HFFc6 (cell line): ENCODE measurements at places on chromosomes 2 and 18.
A peak's percentile ranks its signal among the peaks of the same experiment; 100 is the strongest.

DNA sequence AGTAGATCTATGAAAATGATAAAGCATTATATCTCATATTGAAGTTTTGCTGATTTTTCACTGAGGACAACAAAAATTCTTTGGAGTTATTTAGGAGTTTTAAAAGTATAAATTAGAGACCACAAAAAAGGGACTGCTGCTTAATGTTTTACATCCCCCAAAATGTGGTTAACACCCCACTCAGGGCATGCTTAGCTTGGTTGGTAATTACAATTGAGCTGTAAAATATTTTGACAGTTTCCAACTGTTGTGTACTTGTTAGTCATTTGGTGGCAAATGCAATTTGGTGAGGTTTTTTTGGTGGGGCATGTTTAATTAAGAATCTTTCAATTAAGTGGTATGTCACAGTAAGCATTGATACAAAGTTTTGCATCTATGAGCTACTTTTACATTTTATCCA lies 137.3 kb upstream of the OTX1 start:
- DNase-seq: no peak

DNA sequence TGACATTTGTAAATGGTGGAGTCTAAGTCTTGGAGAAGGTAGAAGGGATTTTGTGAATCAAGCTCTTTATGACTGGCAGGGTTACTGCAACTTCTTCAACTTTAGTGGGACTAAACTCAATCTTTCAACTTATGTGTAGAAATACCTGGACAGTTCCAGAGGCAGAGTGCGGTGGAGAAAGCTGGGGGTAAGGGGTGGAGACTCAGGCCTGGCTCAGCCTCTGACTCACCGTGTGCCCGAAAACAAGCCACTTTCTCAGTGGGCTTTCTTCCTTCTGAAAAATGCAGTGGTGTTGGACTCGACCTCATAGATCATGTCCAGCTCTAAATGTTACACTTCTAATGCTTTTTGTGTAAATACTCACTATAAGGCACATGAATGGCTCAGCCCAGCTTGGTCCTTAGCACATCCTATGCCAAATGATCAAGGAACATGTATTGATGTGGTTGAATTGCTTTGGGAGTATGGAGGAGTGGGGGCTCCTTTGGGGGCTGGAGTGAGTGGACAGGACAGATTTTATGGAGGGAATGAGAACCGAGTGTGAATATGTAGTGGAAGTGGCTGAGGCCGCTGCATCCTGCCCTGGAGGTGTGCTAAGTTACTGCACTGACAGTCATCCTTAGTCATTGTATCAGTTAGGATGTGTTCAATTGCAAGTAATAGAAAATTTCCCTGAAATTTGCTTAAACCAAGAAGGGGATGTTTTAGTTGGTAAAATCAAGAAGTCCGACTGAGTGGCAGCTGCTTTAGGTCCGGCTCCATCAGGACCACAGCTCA lies 32.2 kb upstream of the IGFBP5 start:
- no peak for DNase-seq

DNA sequence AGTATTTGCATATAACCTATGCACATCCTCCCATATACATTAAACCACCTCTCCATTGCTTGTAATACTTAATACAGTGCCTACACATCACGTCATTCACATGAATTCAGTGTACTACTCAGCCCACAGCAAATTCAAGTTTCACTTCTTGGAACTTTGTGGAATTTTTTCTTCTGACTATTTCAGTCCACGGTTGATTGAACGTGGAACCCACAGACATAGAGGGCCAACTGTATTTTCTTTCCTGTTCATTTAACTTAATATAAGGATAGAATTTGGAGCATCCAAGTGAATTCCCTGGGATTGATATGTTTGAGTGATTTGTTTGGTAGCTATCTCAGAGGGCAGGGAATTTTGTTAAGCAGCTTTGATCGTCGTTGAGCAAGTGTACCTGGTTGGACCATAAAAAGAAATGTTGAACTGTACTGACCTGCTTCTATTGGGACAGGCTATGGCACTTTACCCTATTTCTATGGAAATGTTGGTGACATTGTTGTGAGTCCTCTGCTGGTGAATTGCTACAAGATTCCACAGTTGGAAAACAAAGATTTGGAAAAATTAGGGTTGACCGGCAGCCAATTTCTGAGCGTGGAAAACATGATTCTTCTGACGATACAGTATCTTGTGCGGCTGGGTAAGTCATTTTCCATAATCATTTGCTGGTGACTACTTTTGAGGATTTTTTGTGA lies 156.6 kb downstream of the ESCO1 start:
- DNase-seq: no peak

GRCh38 chr2:174522553-174522952 lies 35.7 kb upstream of the GPR155 start:
- DNase-seq: peak; percentile 12

GRCh38 chr2:30705711-30706533 lies 101.3 kb downstream of the CAPN13 start:
- no peak for DNase-seq

GRCh38 chr2:220783671-220784070 lies 788.4 kb downstream of the EPHA4 start:
- no peak for DNase-seq

GRCh38 chr18:7034924-7035323 lies 82.7 kb downstream of the LAMA1 start:
- DNase-seq: no peak

DNA sequence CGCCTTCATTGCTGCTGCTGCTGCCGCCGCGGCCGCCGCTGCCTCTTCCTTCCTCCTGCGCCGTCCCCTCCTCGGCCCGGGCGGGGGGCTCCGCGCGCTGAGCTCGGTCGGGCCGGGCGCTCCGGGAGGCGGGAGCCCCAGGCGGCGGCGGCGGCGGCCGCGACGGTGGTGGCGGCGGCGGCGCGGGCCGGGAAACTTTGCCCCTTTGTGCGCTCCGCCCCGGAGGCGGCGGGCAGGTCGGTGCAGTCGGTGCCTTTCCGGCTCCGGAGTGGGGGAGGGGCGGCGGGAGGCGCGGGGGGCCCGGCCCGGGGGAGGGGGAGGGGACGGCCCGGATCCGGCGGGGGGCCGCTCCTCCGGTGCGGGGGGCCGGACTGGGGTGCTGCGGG lies 205 bp downstream of the TET3 start:
- DNase-seq: no peak

DNA sequence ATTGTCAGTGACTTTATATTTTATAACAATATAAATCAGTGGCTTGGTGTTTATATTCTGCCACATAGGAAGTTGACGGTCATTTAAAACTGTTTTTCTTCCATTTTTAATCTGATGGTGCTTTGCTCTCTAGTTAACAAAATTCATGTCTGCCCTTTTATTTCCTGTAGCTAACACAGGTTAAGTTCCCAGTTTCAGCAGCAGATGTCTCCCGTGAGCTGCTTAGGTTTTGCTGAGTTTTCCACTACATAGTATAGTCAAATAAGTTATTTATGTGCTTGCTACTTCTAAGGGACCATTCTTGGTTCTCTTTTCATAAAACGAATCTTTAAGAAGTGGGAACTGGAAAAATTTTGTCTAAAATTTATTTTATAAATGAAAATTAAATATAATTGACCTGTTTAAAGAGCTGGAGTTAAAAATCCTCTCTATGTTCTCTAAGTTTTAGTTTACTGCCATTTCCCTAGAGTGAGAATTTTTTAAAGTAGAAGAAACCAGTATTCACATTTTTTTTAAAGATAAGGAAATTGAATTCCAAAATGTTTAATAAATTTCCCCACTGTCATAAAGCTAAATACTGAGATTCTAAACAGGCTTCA lies 20.6 kb downstream of the HTR2B start:
- peak; percentile 72 for DNase-seq

DNA sequence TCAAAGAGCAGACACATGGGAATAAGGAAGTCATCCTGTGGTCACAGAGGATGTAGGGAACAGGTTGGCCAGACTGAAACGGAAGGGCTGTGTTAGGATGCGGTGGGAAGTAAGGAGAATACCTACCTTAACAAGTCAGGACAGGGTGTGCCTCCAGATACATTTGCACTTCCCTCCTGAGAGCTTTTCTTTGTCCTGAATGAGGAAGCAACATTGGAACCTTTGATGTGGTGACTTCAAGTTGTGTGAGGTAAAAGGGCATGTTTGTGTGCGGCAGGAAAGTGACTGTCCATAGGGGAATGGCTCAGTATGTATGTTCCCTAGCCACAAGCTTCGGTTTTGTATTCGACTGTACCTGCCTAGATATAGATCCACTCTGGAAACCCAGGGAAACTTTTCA lies 24.9 kb upstream of the LRRTM1 start:
- no peak for DNase-seq

DNA sequence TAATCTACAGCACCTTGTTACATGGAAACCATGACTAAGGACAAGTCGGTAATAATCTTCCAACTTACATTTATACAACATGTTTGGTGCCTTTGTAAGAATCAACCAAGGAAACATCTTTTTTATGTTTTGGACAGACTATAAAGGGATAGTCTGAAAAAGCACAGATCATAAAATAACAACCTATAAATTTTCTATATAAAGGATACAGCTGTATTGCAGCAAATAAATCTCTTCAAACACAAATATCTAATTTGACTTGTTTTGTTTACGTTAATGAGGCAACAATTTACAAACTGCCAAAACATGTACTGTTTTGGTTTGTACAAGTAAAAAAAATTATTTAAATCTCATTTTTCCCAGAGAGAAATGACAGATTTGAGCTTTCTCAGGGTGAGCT lies 92.5 kb downstream of the SRBD1 start:
- no peak for DNase-seq

DNA sequence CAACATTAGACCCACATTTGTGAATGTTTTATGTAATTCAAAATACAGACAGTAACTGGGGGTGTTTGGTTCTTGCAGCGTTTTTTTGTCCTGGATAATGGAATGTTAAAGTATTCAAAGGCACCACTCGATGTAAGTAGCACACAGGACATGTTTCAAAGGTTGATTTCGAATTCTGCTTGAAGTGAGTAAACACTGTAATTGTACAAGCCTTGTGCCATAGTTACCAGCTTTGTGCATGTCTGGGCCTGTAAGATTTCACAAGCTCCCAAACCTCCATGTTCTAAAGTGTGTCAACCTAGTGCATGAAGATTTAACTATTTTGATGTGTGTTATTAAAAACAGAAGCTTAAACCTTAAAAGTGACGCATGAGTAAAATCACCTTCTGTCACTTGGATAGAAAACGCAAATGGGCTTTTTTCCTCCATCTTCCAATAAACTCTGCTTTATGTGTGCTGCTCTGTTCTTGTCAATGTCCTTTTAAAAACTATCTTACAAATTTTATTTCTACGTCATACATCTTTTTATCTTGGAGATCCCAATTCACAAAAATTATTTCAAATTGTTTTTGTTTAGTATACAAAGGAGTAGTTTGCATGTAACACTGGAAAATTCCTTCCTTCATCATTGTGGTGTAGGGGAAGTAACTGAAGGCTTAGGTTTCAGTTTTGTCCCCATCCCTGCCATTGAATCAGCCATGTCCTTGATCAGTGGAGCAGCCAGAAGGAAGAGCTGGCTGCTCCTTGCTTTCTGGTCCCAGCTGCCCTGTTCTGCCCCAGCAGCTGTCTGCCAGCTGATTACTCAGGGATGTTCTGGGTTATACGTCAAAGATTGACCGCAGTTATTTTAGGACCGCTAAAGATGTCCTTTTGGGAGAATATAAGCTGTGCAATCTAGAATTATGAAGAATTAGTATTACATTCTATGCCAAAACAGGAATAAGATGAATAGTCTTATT lies 119.2 kb downstream of the PRKRA start:
- no peak for DNase-seq

GRCh38 chr2:152466041-152466440 lies 131.1 kb downstream of the FMNL2 start:
- DNase-seq: no peak

DNA sequence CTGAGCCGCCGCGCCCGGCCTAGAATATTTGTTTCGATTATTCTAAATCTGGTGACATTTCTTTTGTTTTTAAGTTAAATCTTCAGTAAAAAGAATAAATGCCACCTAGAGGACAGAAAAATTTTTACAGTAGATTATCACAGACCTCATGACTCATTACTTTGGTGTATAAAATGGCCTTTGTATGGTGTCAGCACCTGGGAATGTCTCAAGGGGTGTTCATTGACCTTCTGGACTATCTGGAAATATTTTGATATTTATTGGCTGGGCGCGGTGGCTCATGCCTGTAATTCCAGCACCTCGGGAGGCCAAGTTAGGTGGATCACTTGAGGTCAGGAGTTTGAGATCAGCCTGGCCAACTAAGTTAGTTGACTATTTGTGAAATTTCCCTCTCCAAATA lies 30.3 kb upstream of the SLC30A6 start:
- peak; percentile 82 for DNase-seq

- no peak for DNase-seq
These were observed 172.9 kb upstream of the MYT1L start for GRCh38 chr2:2503864-2504418.

DNA sequence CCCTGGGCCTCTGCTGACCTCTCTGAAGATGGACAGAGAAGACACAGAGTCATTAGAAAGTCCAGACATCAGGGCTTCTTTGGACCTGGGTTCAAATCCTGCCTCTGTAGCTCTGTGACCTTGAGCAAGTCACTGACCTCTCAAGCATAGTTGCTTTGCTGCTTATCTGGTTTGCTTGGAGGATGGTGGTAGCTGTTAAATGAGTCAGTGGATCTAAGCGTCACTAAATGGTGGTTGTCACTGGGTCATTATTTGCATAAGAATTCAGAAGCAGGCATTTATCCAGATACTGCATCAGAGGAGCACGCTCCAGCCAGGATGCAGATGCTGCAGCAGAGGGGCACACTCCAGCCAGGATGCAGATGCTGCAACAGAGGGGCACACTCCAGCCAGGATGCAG lies 229.2 kb downstream of the GLI2 start:
- DNase-seq: peak; percentile 71

GRCh38 chr2:239833269-239834109 lies 191.7 kb downstream of the NDUFA10 start:
- no peak for DNase-seq

DNA sequence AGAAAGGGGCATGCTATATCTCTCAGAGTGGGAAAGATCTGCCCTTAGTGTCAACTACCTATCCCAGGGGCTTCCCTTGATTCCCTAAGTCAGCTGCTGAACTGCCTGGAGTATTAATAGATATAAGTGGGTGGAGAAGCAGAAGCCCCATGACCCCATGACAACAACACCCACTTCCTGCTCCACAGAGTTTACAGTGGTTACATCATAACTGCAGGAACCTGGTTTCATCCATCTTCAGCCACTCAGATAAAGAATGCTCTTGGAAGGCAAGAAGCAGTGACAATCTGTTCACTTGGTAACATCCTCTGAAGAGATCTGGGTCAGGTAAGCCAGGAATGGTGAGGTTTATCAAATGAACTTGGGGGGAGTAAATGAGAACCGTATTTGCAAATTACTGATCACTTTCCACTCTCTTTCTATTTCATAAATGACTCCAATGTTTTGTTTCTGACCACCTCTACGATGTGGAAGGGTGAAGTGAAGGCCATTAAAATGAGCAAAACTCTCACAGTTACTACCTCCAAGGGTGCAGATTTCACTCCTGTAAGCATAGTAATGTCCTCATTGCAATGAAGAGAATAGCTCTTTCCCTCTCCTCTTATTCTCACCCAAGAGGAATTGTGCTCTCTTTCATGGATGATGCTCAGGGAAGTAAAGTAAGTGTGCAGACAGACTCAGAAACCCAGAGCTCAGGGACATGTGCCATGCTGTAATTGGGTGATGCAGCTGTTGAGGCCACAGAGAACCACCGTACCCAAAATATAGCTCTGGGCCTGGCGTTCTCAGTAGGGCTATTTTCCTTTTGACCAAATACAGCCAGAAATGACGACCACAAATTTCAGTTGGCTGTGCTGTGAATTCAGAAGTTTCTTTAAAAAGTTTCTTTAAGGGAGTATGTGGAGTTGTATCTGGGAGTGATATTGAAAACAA lies 192.8 kb upstream of the APCDD1 start:
- no peak for DNase-seq
